Mucosa of gallbladder (tissue), 1 donor: ENCODE measurements at places on chromosomes 16 and 17.

DNA sequence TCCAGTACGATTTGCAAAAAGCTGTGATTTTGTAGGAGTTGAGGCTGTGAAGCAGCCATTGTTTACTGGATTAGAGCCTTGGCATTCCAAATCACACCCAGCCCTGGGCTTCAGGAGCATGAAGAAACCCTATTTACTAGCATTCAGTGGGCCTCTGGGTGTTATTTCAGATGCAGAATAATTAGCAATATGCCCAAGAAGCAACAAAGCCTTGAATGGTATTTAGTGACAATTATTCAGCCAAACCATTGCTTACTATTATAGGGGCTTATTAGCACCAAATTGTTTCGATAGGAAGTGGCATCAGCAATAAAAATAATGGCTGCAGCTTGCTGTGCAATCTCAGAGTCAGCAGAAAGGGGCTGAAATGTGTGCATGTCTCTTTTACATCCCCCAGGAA, 166.6 kb upstream of the SHISA6 start:
- DNase-seq = no peak

GRCh38 chr17:42287977-42288802, at the start of gene STAT5A:
Gene STAT5A (plus strand): TSS chr17:42288498. CDS start chr17:42289412, 914 bp downstream.
- DNase-seq = peak; percentile 85

DNA sequence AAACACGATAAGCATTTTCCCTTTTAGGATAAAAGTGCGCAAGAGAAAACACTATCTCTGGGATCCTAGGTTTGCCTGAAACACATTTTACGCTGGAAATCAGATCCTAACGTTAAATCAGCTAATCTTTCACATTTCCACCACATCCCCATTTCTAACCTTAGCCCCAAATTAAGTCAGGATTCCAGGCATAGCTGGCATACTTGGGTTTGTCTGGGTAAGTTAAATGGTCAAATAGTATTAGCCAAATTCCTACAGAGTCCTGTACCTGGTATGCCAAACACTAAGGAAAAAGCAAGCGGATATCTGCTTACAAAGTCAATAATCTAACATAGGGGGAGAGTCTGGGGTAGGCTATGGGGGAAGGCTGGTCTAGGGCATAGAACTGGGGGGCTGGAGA, 557.4 kb upstream of the ZFHX3 start:
- no peak for DNase-seq

DNA sequence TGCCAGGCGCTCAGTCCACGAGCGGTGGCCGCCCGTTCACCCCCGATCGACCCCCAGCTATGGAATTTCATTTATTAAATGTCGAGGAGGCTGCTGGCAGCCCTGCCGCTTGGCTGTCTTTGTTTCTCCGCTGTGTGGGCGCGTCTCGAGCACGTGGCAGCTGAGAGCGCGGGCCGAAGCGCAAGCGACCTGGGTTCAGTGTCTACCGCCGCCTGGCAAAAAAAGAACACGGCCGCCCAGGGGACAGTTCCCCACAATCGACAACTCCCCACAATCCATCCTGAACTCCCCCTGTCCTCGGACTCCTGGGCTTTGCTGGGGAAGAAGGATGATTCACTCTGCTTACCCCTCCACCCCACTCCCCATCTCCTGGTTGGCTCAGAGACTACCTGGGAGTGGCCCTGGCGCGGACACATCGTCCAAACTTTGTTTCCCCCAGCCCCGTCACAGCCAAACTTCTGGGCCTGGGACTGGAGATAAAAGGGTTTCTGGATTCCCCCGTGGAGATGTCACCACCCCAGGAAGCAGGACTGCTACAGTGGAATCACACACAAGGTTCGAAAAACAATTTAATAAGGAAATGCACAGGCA, 1.7 kb upstream of the ANKRD13B start:
- no peak for DNase-seq

DNA sequence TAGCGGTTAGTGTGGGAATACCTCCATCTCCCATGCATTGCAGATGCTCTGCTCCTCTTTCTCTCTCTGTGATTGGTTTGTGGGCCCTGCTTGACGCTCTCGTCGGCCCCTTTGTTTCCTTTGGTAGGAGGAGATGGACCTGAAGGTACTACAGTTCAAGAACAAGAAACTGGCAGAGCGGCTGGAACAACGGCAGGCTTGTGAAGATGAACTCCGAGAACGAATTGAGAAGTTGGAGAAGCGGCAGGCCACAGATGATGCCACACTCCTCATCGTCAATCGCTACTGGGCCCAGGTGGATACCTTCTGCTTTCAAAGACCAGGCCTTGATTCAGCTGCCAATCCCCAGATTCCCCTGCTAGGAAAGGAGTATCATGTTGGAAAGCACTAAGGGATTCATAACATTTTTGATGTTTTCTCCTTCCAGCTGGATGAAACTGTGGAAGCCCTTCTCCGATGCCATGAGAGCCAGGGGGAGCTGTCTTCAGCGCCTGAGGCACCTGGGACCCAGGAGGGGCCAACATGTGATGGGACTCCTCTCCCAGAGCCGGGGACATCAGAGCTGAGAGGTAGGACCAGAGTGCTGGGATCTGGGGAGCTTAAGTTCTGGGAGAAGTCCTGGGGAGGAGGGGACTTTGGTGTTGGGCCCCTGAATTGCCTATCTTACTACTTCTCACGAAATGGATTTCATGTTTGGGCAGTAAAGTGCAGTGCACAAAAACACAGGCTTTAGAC, 1.0 kb downstream of the RNF40 start:
- no peak for DNase-seq

DNA sequence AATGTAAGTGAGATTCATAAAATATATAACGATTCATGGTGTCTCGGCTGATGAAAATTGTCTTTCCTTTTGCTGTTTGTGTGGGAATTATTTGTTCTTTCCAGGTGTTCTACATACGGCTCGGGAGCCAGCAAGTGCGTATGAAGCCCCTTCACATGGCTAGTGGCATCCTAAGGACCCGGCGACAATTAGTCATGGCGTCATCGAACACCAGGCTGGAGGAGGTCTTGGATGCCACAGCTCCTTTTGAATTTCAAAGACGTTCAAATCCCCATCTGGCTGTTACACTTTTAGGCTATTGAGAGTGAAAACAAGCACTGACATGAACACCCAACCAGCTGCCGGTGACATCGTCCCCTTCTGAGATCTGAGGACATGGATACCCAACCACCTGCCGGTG, 397.7 kb upstream of the TNRC6C start:
- DNase-seq = no peak

GRCh38 chr17:76104140-76104895, 731 bp upstream of the EXOC7 start:
- DNase-seq = no peak

GRCh38 chr17:75843577-75844529, at the start of gene UNC13D:
Gene UNC13D (minus strand): TSS chr17:75844404. CDS start chr17:75844337, 67 bp downstream.
- no peak for DNase-seq

GRCh38 chr16:73610605-73611156, 562.8 kb upstream of the ZFHX3 start:
- no peak for DNase-seq

GRCh38 chr17:75231741-75232464, 26.4 kb downstream of the NUP85 start:
- DNase-seq = no peak

DNA sequence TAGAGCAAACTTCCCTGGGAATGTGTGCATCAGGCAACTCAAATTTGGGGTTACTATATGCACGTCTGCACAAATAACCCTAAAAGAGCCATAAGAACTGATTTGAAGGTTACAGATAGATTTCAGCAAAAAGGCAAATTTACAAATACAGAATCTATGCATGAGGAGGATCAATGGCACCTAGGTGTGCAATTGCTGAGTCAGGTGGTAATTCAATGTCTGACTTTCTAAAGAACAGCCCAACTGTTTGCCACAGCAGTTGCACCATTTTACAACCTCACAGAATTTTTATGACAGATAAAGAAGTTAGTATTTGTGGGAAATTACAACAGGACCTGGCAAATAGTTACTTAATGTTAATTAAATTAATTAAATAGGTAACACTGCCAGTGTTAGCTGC, 405.5 kb downstream of the TMEM114 start:
- no peak for DNase-seq

DNA sequence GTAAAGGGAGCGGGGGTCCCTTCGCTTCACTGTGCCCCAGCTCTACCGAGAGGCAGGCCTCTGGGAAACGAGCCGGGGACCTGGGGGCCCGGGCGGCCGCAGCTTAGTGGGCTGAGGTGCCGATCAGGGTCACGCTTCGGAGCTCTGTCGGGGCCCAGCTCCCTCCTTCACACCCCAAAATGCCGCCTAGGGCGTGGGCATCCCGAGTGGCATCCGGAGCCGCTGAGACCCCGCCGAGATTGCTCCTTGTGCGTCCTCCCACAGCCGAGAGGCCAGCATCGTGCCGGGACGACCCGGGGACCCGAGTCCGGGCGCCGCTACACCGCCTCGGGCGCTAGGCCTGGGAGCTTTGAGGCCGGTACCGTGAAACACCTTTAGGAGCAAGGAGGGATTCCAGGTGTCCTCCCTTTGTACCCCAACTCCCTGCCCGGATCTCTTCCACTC, 1.3 kb downstream of the SALL1 start:
- DNase-seq = no peak

DNA sequence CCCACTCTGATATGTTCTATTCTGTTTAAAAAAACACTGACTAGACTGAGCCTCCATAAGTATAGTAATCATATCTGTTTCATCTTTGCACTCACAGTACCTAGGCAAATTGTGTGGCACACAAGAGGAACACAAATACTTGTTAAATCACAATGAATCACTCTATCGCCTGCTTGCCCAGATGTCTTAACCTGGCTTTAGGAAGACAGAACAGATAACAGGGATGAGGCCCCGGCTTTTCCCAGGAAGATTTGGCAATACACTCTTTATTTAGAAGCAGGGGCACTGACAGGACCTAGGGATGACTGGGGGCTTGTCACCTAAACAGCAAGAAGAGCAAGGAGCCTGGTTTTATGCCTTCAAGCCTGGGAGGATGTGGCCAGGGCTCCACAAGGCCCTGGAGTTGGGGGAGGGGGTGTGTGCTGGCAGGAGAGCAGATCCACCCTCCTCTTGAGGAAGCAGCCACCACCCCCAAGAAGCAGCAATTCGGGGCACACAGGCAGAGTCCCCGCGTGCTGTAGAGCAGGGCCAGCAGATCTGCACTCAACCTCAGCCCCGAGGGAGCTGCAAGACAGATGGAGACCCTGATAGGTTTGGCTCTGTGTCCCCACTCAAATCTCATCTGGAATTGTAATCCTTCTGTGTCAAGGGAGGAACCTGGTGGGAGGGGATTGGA, 41.0 kb upstream of the KSR1 start:
- no peak for DNase-seq

- DNase-seq = no peak
Measured at GRCh38 chr17:1134634-1135324, 45.0 kb downstream of the ABR start.

DNA sequence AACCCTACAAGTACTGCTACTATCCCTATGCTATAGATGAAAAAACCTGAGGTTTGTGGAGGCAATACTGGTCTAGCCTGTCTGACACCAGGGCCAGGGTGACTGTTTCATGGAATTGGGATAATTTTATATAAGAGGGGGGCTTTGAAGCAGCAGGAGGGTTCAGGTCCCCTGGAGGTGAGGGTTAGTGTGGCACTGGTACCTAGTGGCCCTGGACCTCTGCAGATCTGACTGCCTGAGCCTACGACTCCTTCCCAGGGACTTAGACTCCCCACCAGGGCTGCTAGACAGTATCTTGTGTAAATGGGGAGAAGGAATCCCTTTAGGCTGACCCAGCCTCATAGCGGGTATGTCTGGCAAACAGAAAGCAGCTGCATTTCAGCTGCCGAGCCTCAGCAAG, 6.8 kb downstream of the ADAP2 start:
- DNase-seq = no peak

DNA sequence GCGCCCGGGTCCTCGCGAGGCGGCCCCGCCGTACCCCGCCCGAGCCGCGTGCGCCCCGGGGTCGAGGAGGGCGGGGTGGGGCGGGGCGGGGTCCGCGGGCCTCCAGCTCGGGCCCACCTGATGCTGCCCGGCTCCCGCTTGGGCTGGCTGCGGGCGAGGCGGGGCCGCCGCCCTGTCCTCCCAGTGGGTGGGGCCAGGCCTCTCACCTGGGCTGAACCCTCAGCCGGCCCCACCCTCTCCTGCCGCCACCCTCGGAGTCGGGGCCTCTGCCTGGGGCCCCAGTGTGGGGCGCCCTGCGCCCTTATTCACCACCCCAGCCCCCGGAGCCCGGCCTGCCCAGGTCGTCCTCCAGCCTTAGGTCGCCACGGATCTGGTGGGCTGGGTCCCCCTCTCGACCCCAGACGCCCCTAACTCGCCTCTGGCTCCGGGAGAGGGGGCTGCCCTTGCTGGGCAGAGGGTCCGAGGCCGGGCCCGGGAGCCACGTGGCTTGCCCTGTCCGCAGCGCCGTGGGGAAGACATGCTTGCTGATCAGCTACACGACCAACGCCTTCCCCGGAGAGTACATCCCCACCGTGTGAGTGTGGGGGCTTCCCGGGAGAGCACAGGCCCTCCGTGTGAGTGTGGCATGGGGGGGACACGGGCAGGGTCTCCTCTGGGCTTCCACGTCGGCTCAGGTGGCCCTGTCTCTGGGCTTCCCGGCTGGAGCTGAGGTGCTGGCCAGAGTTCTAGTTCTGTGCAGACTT, 578 bp downstream of the RAC3 start:
- no peak for DNase-seq

- DNase-seq = no peak
Measured at GRCh38 chr16:58509256-58510096, 5.8 kb upstream of the SETD6 start.

GRCh38 chr16:26510924-26511323, 555.8 kb upstream of the C16orf82 start:
- no peak for DNase-seq

DNA sequence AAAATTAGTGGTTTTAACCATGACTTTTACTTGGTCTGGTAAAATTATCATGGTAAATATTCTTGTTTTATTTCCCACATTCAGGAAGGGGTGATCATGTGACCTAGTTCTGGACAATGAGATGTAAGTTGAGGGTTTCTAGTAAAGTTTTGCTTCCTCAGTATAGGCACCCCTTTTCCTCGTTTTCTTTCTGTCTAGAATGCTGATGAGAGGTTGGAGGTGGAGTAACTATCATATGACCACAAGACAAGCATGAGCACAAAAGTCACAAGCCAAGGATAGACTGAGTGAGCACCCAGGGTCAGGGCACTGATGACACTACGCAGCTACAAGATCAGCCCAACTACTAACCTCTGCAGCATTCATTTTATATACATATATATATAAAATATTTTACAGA, 53.9 kb downstream of the MYO1D start:
- DNase-seq = no peak

- DNase-seq = no peak
Measured at GRCh38 chr17:75821552-75821951, 22.7 kb downstream of the UNC13D start.

- no peak for DNase-seq
Measured at GRCh38 chr16:68446681-68447652, 1.3 kb downstream of the SMPD3 start.

GRCh38 chr17:34173241-34173640, 81.8 kb upstream of the CCL2 start:
- DNase-seq = no peak

GRCh38 chr17:28906706-28907438, 4.0 kb upstream of the DHRS13 start:
- DNase-seq = no peak

- DNase-seq = no peak
Measured at GRCh38 chr17:55770196-55770870, 19.5 kb downstream of the PCTP start.

GRCh38 chr16:4525634-4526277, 12.8 kb downstream of the CDIP1 start:
- no peak for DNase-seq

GRCh38 chr17:72182371-72182873, 61.6 kb downstream of the SOX9 start:
- DNase-seq = peak; percentile 31
